Fibroblast of upper back skin (primary cell): ENCODE measurements at places on chromosomes 1 and 21.

- no peak for DNase-seq
Observed at GRCh38 chr1:231584921-231585320, 41.7 kb upstream of the DISC1 start.

DNA sequence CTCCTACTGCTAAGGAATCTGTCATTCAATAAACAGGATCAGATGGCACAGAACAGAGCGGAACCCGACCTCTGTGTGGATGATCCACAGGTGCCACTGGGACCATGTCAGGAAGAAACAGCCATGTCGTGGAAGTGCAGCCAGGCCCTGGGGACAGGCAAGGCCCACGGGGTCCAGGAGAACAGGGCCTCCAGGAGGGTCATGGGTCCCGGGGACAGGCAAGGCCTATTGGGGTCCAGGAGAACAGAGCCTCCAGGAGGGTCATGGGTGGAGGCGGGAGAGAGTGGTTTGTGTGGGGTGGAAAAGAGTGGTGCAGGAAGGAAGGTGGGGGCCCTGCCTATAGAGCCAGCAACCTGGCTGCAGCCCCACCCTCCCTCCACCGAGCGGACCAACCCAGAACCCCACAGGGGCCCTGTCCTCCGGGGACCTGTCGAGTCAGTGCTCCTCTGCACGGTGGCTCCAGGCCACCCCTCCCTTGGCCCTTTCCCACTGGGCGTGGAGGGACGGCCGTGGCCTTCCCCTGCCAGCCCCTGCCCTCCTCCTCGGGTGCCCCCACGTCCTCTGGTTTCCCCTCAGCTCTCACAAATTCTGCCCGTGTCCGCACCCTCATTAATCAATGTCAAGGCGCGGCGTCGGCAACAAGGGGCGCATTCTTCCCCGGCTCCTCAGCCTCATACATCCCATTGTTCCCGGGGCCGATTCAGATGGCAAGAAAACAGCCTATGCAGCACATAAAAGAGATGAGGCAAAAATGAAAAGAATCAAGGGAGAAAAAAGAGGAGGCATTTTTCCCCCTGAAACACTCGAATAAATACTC, 146.4 kb downstream of the PRDM16 start:
- no peak for DNase-seq

DNA sequence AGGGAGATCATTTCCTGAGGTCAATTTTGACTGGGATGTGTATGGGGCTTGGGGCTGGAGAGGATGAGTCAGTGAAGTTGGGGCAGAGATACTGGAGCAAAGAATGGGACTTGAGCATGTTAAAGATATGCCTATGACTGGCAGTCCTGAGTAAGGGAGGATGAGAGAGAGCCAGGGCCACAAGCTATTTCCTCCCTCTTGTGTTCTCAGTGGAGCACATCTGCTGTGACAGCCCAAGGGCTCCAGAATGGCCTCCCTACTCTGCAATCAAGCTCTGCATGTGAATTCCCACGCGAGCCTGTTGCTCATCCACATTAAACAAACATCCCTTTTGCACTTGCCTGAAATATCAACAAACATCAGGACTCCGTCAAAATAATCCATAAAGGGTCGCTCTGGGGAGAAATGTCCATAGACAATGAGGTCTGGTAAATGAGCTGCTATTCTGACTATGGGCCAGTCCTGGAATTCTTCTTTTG, 9.2 kb downstream of the ADCY10 start:
- DNase-seq, result peak; percentile 52

GRCh38 chr1:71770121-71770520, 512.2 kb downstream of the NEGR1 start:
- DNase-seq, result peak; percentile 90

DNA sequence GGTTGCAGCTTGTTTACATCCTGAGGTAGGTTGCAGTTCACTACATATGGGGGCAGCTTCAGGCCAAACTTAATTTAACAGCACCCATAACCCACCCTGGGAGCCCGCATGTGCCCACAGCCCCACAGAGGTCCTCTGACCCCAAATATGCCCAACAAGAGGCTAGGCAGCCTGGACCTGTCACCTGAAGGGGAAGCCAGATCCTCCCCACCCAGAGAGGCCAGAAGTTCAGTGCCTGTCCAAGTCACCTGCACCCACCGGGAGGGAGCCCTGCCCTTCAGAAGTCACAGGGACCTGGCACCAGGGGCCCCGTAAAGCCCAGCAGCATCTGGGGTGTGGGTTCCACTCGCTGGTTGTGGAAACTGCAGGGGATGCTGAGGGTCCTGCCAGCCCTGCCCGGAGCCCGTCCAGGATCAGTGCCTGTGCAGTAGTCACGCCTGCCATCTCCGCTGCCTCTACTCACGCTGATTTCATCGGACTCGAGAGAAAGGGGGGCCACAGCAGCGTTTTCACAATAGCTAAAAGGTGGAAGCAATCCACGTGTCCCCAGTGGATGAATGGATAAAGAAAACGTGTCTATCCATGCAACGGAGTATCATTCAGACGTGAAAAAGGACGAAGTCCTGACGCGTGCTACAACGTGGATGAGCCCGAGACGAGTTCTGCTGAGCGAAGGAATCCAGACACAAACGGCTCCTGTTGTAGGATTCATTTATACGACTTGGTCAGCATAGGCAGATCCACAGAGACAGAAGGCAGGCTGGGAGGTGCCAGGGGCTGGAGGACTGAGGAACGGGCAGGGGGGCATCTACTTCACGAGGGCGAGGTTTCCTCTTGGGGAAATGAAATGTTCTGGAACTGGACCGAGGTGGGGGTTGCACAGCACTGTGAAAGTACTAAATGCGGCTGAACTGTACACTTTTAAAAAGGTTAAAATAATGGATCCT, 33.9 kb upstream of the COL6A2 start:
- no peak for DNase-seq

DNA sequence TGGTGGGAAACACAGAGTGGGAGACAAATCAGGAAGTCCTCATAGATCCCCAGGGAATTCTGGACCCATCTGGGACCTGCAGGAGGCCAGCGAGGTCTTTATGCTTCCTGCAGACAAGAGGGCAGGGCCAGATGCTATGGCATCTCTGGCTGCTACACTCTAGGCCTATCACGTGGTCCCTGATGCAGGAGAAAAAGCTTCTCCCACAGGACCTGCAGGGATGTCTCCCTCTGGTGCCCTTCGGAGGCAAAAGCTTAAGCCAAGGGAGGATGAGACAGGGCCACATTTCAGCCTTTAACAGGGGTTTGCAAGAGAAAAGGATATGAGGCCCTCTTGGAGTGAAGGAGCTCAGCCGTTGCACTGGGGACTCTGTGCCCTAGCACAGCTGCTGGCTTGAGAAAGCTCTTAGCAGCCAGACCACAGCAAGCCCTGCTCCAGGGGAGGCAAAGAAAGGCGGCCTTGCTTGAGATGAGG, 243.0 kb downstream of the C1orf94 start:
- peak; percentile 31 for DNase-seq

DNA sequence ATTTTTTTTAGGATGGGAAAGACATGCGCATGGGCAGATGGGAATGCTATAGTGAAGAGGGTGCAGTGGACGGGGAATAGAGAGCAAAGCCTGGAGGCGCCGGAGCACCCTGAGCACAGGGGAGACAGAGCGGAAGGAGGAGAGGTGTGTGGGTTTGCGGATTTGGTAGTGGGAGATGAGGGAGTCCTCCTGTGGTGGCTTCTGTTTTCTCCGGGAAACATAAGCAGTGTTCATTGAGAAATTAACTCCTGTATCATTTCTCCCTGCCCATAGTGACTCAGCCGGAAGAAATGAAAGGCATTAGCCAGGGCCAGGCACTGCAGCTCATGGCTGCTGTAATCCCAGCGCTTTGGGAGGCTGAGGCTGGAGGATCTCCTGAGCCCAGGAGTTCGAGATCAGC, 4.7 kb upstream of the PTPRF start:
- peak; percentile 73 for DNase-seq

DNA sequence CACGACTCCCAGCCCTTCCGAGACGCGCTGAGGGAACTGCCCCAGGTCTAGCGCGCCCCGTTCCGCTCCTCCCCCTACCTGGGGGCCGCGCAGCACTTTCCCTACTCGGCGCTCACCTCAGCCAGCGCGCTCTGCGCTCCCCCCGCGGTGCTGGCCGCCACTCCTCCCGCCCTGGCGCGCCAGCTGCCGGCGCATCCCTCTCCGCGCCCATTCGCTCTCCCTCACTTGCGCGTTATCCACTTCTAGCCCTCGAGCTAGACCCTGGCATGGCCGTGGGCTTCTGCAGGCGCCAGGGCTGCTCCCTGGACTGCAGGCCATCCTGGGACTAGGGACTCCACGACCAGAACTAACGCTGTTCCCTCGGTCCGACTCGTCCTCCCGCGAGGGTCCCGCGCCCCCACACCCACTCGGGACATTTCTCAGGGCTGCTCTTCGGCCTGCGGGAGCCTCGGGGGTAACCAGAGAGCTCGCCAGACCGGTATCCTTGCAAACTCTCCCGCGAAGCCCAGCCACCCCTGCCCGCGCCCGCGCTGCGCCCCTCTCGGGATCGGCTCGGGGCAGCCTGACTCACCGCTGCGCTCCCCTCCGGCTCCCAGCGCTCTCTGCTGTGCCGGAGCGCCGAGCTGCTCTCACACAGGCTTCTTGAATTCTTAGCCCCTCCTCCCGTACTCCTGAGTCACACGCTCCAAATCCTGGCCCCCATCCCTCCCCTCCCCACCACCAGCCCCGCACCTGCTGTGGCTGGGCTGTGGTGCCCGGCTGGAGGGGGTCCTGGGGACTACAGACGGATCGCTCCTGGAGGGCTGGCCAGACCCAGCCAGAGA, at the start of gene NGF:
NGF (minus strand) TSS at position 617 of the 824 bp plus-strand sequence. CDS start 51,454 bp downstream, outside the sequence.
- DNase-seq, result peak; percentile 79

DNA sequence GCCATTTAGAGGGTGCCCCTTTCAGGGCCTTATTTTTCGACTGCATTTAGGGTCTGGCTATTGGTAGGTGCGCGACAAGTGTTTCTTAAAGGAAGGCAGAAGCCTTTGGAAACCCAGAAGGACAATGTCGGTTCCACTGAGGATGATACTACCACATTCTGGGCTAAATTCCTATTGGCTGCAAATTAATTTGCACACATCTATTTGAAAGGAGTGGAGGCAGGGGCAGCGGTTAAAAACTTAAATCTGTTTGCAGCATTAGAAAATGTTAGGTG, 1.1 kb downstream of the PATJ start:
- DNase-seq, result no peak

DNA sequence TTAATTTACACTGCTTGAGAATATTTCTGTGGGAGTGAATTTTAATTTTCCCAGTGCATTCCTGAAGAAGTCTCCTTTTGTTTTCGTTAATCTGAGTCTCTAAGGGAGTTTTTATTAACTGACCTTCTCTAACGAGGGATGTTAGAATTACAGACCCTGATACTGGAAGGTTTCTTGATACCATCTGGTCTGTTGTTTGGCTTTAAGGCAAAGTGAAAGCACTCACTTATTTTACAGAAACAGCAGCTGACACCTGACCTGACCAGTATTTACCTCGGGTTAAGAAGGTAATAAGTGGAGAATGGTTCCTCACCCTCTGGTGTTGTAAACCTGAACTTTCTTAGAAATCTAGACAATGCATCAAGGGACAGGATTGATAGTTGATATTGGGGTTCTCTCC, 12.4 kb downstream of the CDC14A start:
- no peak for DNase-seq

DNA sequence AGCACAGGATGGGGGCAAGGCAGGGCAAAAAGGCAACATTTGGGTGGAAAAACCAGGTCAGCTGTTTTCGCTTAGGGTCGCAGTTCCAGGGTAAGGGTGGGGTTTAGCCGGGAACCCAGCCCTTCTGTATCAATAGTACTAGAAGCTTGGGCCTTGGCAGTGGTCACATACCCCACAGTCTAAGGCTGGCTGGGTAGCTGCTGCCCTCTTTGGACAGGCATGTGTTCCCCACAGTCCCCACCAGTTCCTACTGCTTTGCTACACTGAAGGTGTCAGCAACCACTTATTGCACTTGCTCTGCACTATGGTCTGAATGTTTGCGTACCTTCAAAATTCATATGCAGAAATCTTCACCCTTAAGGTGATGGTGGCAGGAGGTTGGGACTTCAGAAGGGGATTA, 349.8 kb downstream of the LTN1 start:
- DNase-seq, result no peak

DNA sequence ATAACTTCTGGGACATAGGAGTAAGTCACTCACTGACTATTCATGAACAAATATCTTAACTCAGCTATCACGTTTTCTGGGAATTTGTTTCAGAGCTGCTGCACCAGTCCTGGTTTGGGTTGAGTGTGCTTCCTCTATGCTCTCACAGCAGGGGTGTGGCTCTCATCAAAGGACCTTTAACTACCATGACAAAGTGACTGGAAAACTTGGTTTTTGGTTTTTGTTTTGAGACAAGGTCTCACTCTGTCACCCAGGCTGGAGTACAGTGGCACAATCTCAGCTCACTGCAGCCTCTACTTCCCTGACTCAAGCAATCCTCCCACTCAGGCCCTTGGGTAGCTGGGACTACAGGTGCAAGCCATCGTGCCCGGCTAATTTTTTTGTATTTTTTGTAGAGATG, 4.1 kb downstream of the ILDR2 start:
- no peak for DNase-seq

- peak; percentile 9 for DNase-seq
Observed at GRCh38 chr1:230977761-230978490, 735 bp downstream of the TTC13 start.

DNA sequence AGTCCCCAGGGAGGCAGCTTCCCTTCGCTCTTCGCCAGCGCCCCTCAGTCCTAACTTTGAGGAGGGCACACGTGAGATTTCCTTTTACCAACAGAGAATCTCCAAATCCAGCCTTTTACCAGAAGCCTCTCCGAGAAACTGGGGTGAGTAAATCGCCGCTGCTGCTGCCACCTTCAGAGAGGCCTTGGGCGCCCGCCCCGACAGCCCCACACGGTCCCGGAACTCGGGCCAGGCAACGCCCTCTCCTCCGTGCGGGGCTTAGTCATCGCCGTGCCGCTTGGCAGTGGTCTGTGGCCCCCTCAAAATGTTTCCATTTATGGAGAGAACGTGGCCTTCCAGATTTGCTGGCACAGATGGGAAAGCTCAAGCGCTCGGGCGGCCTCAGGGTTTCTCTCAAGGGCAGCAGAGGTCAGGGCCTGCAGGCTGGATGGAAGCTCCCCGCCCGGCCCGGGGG, 41.4 kb upstream of the COL6A2 start:
- peak; percentile 92 for DNase-seq

GRCh38 chr1:34272152-34272551, 95.4 kb downstream of the C1orf94 start:
- no peak for DNase-seq

- DNase-seq, result no peak
Observed at GRCh38 chr1:175287849-175288248, 95.3 kb upstream of the KIAA0040 start.

GRCh38 chr1:21238141-21238800, 52.0 kb downstream of the ECE1 start:
- peak; percentile 42 for DNase-seq

GRCh38 chr1:24875257-24875656, 54.8 kb downstream of the RUNX3 start:
- no peak for DNase-seq

DNA sequence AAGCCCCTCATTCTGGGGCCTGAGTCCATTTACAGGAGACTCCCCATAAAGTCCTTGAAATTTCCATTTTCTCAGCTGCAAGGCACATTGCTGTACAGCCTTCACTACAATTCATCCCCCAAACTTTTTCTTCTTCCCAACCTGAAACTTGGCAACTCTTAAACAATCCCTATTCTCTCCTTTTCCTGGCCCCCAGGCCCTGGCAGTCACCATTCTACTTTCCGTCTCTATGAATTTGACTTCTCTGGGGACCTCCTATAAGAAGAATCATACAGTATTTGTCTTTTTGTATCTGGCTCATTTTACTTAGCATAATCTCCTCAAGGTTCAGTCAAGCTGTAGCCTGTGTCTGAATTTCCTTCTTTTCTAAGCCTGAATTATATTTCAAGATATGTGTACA, 332.9 kb downstream of the PCP4 start:
- DNase-seq, result no peak

GRCh38 chr1:89098857-89099256, 27.1 kb downstream of the GBP2 start:
- no peak for DNase-seq
